Gastroesophageal sphincter (tissue), 4 donors: ENCODE measurements at places on chromosomes 3 and 15.

- peak; percentile 92 for ATAC-seq
These were observed at the start of gene SQOR for GRCh38 chr15:45634432-45635190. SQOR (plus strand) TSS chr15:45635029; CDS start chr15:45658924, 23,895 bp downstream.

- ATAC-seq = no peak
These were observed 62.5 kb downstream of the SLCO3A1 start for GRCh38 chr15:91916051-91916450.

GRCh38 chr15:65189102-65189740 lies 4.1 kb upstream of the CLPX start:
- ATAC-seq = no peak

DNA sequence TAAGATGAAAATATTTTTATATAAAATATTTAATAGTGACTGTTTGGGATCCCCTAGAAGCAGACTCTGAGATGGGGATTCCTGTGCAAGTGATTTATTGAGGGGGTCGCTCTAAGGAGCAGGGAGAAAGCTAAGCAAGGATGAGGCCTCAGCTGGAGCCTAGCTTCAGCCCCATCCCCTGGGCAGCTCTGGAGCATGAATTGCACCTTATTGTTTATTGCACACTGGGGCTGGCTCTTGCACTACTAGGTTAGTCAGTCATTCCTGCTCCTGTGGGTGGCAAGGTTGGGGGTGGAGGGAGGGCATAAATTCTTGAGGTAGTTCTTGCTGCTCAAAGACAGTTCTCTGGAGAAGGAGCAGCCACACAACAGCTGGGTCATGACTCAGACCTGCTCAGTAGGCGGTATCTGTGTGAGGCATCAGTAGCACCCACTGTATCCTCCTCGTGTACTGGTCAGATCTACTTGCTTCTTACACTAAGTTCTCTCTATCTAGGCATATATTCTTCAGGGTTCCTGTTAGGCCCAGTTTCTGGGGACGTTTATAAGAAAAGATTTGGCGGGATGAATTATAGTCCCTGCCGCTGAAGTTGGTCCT lies 27.2 kb upstream of the TNFSF10 start:
- ATAC-seq = no peak

DNA sequence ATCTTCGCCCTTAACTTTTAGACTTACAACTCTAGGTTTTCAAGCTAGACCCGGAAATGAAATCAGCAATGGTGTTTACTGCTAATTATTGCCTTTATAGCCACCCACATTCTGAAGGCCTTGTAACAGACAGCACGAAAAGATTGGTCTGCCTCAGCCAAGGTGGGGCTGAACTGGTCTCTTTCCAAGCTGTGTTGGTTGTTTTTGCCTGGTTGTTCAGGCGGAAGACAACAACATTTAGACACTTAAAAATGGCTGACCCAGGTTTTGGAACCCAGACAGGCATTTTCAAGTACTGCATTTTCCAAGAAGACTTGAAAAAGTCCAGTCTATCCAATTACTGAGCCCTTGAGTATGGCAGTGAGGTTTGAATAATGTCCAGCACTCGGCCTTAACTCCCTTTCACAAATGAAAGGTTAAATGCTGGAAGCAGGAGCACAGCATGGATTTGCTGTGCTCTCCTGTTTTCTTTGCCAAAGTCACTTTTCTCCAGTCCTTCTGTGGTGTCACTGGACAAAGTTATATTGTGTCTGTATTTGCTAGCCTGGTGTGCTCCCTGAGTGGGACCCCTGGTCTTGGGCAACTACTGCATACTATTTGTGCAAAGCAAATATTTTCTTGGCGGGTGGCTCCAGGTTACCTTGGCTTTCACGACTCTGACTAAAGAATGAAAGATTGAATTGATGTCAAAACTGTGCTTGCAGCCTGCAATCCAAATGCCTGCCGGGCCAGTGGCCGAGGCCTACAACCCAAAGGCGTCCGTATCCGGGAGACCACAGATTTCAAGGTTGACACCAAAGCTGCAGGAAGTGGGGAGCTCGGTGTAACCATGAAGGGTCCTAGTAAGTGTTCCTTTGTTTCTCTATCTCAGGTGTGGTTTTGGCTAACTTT lies 93.5 kb downstream of the FLNB start:
- no peak for ATAC-seq

- no peak for ATAC-seq
These were observed 158.4 kb upstream of the BCL6 start for GRCh38 chr3:187903697-187904096.

DNA sequence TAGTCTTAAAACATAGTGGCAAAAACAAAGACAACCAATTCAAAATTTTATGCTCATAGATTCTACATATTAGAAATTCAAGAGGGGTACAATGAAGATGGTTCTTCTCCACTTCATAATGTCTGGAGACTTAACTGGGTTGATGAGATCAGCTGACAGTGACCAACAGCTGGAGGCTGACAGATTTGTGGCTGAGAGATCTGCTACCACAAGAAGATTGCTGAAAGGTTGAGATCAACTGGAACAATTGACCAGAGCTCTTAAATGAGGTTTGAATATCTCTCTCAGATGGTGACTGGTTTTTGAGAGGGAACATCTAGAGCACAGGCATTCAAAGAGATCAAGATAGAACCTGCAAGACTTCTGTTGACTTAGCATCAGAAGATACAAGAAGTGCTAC lies 254.1 kb upstream of the ARPP21 start:
- ATAC-seq = no peak

GRCh38 chr15:44081026-44082013 lies 113.8 kb downstream of the FRMD5 start:
- ATAC-seq = no peak

DNA sequence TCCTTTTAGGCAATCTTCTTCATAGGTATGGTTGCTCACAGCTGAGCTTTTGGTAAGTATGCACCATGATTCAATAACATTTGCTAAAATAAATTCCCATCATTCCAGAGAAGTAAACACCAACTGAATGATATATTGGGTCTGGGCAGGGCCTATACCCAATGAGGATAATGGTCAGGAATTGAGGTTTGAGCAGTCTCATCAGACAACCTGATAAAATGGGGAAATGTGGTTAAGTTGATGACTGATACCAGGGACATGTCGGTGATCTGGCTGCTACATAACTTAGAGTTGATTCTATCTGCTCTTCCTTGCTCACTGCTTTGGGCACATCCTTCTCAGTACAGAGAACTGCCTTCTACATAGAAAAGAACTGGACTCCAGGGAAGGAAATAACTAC lies 92.9 kb downstream of the GPR156 start:
- no peak for ATAC-seq

DNA sequence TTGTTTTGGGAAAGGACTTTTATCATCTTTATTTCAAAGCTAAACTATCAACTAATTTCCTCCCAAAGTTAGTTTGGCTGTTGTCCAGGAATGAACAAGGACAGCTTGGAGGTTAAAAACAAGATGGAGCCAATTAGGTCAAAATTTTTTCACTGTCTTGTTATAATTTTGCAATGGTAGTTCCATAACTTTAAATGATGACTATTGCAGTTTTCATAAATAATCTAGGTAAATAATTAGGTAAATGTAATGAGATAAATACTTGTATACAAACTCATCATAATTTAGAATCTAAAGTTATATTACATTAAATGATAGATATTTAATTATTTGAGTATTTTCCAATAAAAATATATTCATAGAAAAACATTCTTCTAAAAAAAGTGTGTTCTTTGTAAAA lies 68.3 kb upstream of the DAZL start:
- no peak for ATAC-seq

DNA sequence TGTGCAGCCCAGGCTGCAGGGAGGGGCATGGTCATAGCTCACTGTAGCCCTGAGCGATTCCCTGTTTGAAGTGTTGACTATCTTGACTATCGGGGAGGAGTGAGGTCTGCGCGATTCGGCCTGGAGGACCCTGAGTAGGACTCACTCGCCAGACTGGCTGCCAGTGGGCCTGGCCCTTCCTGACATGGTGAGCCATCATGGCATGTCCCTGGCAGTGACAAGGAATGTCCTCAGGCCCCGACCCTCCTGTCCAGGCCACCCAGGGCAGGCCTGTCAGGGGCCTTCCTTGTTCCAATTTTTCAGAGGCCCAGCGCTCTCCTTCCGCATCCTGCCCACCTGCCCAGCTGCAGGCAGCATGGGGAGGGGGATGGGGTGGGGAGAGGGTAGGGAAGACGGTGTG lies 5.2 kb upstream of the OCA2 start:
- ATAC-seq = no peak

- ATAC-seq = no peak
These were observed 105.2 kb upstream of the BOC start for GRCh38 chr3:113105966-113106660.
